ENCODE measurements at places on chromosomes 4 and X. TPM values are rescaled to one million over a fixed set of nuclear protein-coding genes. Genes with fewer than 3 reads are reported as not detected.

DNA sequence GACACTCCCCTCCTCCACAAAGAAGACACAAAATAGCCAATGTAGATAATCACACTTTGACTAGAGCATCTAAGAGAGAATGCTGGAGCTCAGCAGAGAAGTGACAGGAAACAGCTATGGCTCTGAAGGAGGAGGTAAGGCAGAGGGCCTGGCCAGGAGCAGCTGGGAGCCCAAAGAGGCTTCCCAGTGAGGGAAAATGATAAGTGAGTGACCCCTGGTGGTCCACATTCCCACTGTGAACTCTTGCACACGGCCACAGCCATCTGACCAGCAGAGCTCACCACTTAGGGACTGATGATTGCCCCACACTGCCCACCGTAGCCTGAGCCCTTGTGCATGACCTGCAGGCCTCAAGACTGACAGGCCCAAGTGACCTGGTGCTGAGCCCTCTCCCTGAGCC is 162.7 kb upstream of the GALNTL6 start:
- H3K4me3 ChIP-seq: no peak overlapping the region
- no peak overlapping the region for H3K27ac ChIP-seq
- DNase-seq: no peak
- H3K27me3 ChIP-seq: no peaks in the 10 kb centered on the region

- no peak overlapping the region for H3K4me3 ChIP-seq
- peaks cover under 1% of the 10 kb centered on the region for H3K36me3 ChIP-seq
- peaks cover 19% of the 10 kb centered on the region for H3K4me1 ChIP-seq
- no peak for DNase-seq
- peaks cover 2% of the 10 kb centered on the region for H3K27me3 ChIP-seq
These were observed 24.1 kb upstream of the STIM2 start for GRCh38 chr4:26836539-26836938.

DNA sequence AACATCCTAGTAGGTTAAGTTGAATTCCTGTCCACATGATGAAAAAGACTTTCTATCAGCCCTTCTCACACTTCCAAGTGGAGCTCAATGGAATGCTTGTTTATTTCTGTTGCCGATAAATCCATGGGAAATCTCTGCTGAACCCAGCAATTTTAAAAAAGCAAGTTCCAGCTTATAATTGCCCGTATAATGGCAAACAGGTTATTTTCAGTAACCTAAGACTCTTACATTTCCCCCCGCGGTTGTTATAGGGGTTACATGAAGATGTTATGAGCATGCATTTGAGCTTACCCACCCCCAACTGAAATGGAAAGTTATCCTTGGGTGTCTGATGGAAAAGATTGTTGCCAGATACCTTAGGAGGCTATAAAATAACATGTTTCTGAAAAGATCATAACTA is 136.2 kb downstream of the PALLD start:
- peaks cover 2% of the 10 kb centered on the region for H3K36me3 ChIP-seq
- H3K4me3 ChIP-seq: peak overlapping the region; percentile 96
- DNase-seq: no peak
- peaks cover 61% of the 10 kb centered on the region for H3K4me1 ChIP-seq
- H3K27me3 ChIP-seq: no peaks in the 10 kb centered on the region

DNA sequence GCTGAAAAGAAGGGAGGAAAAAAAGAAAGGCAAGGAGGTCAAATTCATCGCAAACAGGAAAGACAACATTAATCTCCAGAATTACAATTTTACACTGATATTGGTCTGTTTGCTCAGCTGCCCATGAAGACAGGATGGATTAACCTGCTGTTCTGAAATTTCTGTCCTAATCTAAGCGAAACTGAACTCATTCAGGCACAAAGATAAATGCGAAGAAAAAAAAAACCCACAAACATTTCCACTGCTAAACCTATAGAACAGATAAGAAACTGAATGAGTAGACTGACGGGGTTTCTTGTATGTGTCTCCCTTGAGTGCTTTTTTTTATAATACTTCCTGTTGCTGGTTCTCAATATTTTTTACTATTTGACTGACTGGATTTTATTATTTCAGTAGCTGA is 251.8 kb upstream of the FTHL17 start:
- DNase-seq: no peak
- H3K27ac ChIP-seq: peak overlapping the region; percentile 61
- H3K36me3 ChIP-seq: peaks cover 3% of the 10 kb centered on the region
- no peak overlapping the region for H3K4me3 ChIP-seq
- no peaks in the 10 kb centered on the region for H3K27me3 ChIP-seq
- peaks cover 69% of the 10 kb centered on the region for H3K4me1 ChIP-seq

DNA sequence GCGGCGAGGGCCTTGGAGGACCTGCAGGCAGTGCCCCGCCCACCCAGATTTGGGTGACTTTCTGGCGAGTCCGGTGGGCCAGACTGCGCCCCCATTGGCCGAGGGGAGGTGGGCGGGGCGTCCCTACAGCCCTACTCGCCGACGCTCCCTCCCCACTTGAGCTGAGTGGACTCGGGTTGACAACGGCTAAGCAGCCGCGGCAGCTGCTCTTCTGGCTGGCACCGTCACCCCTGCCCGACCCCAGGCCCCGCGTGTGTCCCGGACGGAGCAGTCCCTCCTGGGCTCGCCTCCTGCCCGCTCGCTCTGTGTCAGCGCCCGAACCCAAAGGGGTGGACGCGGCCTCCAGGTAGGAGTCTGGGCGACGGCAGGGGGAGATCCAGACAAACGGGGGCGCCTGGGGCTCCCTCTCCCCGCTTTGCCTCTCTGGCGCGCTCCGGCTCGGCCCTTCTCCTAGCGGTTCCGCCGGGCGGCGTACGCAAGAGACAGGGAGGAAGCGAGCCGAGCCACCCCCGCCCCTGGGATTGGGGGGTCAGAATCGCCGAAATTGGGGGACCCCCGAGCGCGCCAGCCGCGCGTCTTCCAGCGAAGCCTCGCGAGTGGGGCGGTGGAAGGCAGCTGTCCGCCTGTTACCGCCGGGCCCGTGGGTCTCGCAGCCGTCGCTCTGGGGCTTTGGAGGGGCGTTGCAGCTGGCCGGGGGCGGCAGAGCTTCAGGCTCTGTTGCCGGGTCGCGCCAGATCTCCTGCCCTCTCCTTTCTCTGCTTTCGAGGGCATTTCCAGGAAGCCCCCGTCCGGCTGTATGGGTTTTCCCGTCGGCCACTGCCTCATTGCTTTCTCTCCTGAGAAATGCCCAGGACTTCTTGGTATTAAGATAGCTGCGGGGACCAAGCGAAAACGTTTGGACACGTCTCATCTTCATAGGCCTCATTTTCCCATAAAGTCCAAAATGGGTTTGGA is 46.3 kb downstream of the STARD8 start:
- H3K27ac ChIP-seq: no peak overlapping the region
- DNase-seq: no peak
- H3K4me3 ChIP-seq: peak overlapping the region; percentile 62
- no peaks in the 10 kb centered on the region for H3K27me3 ChIP-seq
- H3K36me3 ChIP-seq: no peaks in the 10 kb centered on the region

DNA sequence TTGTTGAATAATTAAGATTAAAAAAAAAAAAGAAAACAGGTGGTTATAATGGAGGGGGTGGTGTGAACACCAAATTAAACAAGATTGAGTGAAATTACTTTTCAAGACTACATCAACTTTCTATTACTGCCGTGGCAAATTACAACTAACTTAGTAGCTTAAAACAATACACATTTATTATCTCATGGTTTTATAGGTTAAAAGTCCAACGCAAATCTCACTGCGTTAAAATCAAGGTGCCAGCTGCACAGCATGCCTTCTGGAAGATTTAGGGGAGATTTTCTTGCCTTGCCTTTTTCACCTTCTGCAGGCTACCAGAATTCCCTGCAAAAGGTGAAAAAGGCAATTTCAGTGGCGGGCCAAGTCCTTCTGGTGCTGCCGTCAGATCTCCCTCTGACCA is 58.5 kb downstream of the ATXN3L start:
- no peak overlapping the region for H3K27ac ChIP-seq
- H3K4me3 ChIP-seq: no peak overlapping the region
- H3K27me3 ChIP-seq: no peaks in the 10 kb centered on the region
- H3K4me1 ChIP-seq: peaks cover 2% of the 10 kb centered on the region

- no peaks in the 10 kb centered on the region for H3K36me3 ChIP-seq
- peak; percentile 85 for DNase-seq
- H3K4me1 ChIP-seq: peaks cover 13% of the 10 kb centered on the region
- H3K27me3 ChIP-seq: no peaks in the 10 kb centered on the region
These were observed 1.8 kb downstream of the MAML3 start for GRCh38 chr4:140152013-140152703.

GRCh38 chr4:86554646-86555045 is 39.5 kb upstream of the PTPN13 start:
- H3K4me3 ChIP-seq: no peak overlapping the region
- H3K27me3 ChIP-seq: no peaks in the 10 kb centered on the region
- peak overlapping the region; percentile 32 for H3K27ac ChIP-seq
- no peak for DNase-seq
- H3K4me1 ChIP-seq: peaks cover 33% of the 10 kb centered on the region

DNA sequence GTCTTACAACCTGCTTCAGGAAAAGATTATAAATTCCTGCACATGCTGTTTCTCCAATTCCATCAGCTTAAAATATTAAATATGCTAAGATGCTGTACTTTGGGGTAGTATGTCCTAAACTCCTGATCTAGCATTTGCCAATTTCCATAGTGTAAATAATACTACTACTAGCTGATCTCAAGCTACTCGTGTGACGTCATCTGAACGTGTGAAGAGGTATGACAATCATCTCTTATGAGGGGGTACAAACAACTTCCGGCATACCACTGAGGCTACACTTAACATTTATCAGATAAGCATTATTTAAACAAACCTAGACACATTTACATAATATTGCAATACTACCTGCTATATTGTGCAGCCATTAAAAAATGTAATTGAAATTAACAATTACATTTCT is 52.4 kb upstream of the APELA start:
- no peak overlapping the region for H3K27ac ChIP-seq
- H3K4me3 ChIP-seq: no peak overlapping the region
- no peaks in the 10 kb centered on the region for H3K4me1 ChIP-seq

Gene SHROOM2
- total RNA-seq: 8.2 TPM

Gene PPP1R2C
- not detected for total RNA-seq

Gene CT47A7
- total RNA-seq: not detected

Gene ACE2
- not detected for total RNA-seq

Gene MAGEA6
- total RNA-seq: not detected

Measured in osteocyte (in vitro differentiated cells).